MCF 10A (cell line): ENCODE measurements at places on chromosomes 7 and 10. TPM values are rescaled to one million over a fixed set of nuclear protein-coding genes. Genes with fewer than 3 reads are reported as not detected.

Gene NSUN5
- total RNA-seq: 42.2 and 52.9 TPM in 2 replicates

DNA sequence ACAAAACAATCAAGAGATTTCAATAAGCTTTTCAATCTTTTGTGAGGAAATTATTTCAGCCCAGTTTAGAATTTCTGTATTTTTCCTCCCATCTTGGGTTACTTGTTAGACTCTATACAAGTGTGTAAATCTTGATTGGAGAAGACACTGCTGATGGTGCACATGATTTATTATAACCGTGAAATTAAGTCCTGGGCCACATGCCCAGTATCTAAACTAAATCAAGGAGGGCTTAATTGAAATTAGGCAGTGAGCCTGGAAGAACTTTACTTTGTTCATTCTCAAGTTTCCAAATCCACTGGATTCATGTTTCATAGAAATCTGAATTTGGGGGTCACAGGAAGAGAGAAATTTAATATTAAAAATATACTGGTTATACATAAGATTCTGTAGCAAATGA lies 44.5 kb downstream of the CSTF2T start:
- DNase-seq: no peak

GRCh38 chr7:438916-439315 lies 80.7 kb downstream of the PDGFA start:
- no peak for DNase-seq

DNA sequence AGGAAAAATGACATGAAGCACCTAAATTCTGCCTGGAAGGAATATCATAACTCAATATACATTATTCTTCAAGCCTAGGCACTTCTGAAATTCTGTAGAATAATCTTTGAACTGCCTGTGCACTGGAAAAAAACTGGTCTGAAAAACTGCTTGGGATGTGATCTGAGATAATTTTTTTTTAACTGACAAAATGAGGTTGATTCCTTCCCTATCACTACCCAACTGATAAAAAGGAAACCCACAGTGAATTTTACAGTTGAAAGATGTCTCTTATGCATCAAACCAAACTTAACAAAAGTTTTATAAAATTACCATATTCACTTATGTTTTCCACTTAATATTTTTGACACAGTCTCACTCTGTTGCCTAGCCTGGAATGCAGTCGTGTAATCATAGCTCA lies 67.2 kb upstream of the FAM133B start:
- no peak for DNase-seq

Gene LBX1
- not detected in 2 replicates for total RNA-seq

Gene CACUL1
- total RNA-seq: 45.9 and 51.0 TPM in 2 replicates

DNA sequence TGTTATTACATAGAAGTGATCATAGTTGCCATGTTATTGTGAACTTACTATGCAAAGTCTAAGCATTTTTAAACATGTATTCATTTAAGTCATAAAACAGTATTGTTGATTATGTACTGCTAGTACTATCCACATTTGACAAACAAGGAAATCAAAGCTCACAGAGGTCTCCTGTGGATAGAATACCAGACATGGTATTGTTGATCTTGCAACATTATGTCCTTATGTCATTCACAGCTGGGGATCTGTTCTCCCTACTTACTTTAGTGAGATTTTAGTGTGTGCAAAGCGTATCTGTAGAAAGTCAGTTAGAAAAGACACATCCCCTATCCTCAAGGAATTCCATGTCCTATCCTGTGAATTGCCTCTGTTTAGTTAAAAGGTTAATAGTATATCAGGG lies 106.1 kb downstream of the SND1 start:
- DNase-seq: no peak

DNA sequence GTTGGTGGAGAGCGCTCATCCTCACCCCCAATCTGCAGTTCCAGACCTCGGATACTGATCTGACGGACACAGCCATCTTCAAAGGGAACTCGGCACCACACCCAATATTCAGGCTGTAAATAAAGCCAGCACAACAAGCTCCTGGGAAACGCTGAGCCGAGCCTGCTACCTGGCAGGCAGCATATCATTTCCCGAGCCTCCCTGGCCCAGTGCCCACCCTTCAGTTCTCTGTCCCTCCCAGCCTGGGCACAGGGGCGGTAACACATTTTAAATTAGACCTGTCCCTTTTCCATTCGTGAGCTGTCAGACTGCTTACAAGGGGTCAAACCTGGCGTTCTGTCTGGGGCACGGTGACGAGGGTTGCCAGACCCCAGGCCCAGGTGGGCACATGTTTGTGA lies 250.5 kb downstream of the ARHGAP12 start:
- DNase-seq: no peak
